ENCODE measurements at places on chromosomes 2 and 18.

- H3K27me3 ChIP-seq, result no peaks in the 10 kb centered on the region
- H3K27ac ChIP-seq, result no peak overlapping the region
- no peak for DNase-seq
- H3K36me3 ChIP-seq, result no peaks in the 10 kb centered on the region
- H3K4me1 ChIP-seq, result no peaks in the 10 kb centered on the region
- no peak overlapping the region for H3K4me3 ChIP-seq
These were observed 209.2 kb upstream of the DCC start for GRCh38 chr18:52130624-52131301.

GRCh38 chr2:17079262-17079661 lies 413.6 kb upstream of the CYRIA start:
- H3K27ac ChIP-seq, result no peak overlapping the region
- H3K36me3 ChIP-seq, result no peaks in the 10 kb centered on the region
- H3K4me1 ChIP-seq, result peaks cover 7% of the 10 kb centered on the region
- no peaks in the 10 kb centered on the region for H3K27me3 ChIP-seq
- no peak for DNase-seq

DNA sequence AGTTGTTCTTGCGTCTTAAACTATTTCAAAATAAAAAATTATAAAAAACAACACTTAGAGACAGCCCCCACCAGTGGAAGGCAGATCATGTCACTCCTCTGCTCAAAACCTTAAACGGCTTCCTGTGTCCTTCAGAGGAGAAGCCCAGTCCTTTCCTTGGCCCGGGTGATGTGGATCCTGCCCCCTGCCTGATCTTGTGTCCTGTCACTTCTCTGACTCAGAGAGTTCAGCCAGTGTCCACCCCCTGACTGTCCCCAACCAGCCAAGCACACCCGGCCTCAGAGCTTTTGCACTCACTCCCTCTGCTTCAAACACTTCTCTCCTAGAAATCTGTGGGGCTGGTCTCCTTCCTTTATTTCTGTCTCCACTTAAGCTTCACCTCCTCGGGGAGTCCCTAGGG lies 35.4 kb downstream of the TOGARAM2 start:
- peaks cover 11% of the 10 kb centered on the region for H3K4me1 ChIP-seq
- H3K36me3 ChIP-seq, result no peaks in the 10 kb centered on the region
- no peak overlapping the region for H3K4me3 ChIP-seq
- peak overlapping the region; percentile 77 for H3K27ac ChIP-seq

DNA sequence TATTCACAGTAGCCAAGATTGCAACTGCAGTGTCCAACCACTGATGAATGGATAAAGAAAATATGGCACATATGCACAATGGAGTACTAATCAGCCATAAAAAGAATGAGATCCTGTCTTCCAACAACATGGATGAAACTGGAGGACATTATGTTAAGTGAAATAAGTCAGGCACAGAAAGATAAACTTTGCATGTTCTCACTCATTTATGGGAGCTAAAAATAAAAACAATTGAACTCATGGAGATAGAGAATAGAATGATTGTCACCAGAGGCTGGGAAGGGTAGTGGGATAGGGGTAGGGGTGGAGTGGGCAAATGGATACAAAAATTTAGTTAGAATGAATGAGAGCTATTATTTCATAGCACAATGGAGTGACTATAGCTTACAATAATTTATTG lies 305.5 kb upstream of the ETAA1 start:
- no peak for DNase-seq
- peaks cover 4% of the 10 kb centered on the region for H3K27me3 ChIP-seq
- H3K4me3 ChIP-seq, result no peak overlapping the region
- no peak overlapping the region for H3K27ac ChIP-seq
- H3K4me1 ChIP-seq, result no peaks in the 10 kb centered on the region

DNA sequence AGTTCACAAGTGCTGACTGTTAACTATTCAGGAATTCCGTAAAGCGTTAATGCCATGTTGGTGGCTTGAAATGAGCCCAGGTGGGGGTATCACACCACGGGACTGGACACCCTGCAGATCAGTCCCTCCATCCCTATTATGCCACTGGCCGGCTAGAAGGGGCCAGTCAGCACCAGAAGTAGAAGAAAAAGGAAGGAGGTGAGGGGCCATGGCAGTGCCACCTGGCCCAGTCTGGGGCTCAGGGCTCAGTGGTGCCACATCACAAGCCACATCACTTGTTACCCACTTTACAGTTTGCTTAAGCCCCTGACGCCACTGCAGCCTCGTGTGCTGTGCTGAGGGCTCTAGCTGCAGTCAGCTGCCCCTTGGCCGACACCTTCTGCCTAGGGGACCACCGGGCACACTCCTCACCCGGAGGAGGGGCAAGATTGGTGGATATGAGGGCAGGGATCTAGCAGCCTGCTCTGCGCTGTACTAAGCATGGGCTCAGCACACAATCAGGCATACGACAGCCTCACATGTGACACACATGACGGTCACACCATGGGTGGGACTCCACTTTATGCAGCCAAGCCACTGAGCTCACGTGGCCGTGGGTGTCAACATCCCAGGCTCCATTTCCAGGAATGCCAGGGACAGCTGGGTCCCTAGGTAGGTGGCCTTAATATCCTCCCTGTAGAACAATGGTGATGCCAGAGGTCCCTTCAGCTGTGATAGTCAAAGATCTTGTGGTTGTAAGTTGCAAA lies 3.6 kb downstream of the LIMS2 start:
- H3K4me1 ChIP-seq, result peaks cover 51% of the 10 kb centered on the region
- H3K4me3 ChIP-seq, result peak overlapping the region; percentile 71
- H3K36me3 ChIP-seq, result no peaks in the 10 kb centered on the region
- no peaks in the 10 kb centered on the region for H3K27me3 ChIP-seq
- H3K27ac ChIP-seq, result peak overlapping the region; percentile 88
